ENCODE measurements at places on chromosomes 12 and 14.

GRCh38 chr14:63470962-63471793, 72.0 kb downstream of the PPP2R5E start:
- DNase-seq: no peak

GRCh38 chr12:5996459-5996858, 51.4 kb upstream of the ANO2 start:
- no peak for DNase-seq

DNA sequence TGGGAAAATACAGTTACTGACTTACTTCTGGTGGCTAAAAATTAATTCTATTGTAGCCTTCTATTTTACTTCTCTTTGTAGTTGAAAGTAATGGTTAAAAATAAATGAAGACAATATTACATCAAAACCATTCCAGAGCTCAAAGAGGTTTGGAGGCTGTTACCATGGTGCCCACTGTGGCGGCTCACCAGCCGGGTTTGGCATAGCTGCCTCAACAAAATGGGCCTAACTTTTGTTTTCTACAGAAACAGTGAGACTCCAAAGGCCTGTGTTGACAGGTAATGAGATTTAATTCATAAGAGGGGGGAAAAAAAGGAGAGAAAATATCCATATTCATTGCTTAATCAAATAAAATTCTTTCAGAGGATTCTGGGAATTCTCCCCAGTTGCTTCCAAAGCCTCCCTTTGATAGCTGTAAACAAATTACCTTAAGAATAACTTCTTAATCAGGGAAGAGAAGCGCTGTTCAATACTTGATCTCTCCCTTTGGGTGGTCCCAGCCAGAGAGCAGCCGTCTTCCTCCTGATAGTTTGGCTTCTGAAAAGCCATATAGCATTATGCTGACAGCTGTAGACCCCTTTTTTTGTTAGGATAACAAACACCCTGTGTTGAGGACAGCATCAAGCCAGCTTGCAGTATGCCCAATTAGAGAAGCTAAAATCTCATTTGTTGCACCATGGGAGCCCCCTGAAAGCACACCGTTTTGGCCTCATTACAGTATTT, 266.8 kb downstream of the NEDD1 start:
- no peak for DNase-seq

DNA sequence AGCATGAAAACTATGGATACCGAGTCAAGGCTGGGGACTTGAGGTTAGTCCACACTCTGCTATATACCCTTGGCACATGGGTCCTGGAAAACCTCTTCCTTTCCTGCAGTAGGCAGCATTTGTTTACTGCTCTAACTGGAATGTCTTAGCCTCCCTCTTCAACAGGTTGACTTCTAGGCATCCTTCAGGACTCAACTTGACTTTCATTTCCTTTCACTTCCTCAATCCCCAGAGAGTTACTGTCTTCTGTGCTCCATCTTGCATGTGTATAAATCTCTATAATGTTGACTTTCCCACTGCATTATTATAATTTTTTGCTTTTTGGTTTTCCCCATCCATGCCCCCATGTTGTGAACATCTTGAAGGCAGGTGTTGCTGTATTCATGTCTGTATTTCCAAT, 107.9 kb downstream of the VRK1 start:
- no peak for DNase-seq

- peak; percentile 51 for DNase-seq
Measured at GRCh38 chr12:48996794-48997718, 2.1 kb downstream of the DDN start.

GRCh38 chr14:34776611-34777010, 62.2 kb upstream of the CFL2 start:
- no peak for DNase-seq

GRCh38 chr12:66662729-66663128, 16.1 kb downstream of the GRIP1 start:
- no peak for DNase-seq

DNA sequence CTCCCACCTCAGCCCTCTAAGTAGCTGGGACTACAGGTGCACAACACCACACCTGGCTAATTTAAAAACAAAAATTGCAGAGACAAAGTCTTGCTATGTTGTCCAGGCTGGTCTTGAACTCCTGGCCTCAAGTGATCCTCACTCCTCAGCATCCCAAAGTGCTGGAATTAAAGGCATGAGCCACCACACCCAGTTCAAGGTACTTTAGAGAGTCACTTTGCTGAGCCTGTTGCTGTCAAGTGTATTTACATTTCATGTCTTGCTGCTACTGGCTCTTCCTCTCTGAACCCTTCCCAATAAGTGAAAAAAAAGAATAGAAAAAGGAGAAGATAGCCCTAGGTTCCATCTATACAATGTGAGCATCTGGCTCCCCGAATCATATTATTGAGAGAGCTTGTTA, 38.4 kb downstream of the SLCO1A2 start:
- no peak for DNase-seq

DNA sequence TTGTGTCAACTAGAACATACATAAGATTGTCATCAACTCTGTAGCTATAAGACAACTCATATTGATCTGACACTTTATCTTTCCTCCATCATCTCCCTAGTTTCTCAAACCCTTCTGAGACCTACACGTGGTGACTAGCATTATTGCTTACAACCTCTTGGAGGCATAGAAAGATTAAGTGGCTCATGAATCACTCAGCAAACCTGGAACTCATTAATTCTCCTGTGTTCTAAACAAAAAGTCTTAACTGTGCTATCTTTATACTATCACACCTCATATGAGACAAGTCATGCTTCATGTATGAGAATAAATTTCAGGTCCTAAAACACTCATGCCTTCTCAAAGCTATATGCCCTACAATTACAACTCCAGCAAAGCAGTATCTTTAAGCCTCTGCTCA, 408.6 kb upstream of the SYT1 start:
- no peak for DNase-seq

DNA sequence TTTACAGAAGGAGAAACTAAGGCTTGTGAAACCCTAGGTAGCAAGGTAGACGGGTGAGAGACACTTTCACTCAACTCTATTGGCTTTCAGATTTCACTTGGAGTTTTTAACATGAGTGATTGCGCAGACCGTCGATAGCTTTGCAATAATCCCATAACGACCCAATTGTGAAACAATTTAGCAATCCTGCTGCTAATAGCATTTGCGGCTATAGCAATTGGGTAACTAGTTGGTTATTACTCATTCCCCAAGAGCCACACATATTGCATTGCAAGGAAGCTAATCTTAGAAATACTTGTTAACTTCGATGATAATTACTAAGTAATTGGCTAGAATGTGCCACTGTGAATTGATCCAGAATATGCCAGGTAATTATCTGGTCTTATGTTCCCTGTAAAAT, 159.9 kb upstream of the NOS1 start:
- no peak for DNase-seq

GRCh38 chr12:87687362-87687761, 341.8 kb downstream of the C12orf50 start:
- DNase-seq: no peak

DNA sequence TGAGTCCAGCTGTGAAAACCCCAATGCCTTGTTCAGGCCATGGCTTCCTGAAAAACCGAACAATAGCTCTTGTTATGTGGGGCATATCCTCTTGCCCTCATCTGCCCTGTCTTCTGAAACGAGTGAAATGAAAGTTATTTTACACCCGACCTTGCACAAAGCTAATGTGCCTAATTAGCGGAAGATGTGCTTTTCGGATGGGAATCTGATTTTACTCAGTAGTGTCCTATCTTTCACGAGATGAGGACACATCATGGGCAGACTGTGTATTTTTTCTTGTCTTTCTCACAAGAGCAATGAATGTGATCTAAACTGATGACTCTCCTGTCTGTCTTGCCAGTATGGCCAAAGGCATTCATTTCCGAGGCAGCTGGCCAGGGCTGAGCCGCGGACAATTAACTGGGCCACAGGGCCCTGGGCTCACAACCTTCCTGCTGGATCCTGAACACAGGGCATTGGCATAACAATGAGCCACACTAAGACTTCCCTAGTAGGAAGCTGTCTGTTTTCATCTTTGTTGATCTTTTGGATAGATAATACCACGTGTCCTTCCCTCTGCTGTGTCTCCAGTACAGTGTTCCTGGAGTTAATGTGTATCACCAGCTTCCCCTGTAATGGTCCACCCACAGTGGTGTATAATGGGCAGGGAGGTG, 86.0 kb upstream of the HIF1A start:
- DNase-seq: no peak

DNA sequence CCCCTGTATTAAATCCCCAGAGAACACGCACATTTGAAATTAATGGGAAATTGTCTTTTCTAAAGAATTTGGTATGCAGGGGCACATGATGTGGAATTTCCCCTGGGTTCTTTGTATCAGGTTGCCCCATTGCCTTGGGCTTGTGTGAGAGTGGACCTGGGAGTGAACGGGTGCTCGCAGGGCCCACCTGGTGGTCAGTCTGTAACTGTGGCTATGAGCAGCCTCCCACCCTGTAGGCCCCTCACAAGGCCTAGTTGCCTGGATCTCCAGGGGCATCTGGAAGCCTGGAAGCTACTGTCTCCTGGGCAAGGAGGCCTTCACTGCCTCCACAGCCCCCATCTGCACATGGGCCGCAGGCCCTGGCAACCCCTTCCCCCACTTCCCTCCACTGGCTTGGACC, 96.7 kb downstream of the SLC25A47 start:
- no peak for DNase-seq

- no peak for DNase-seq
Measured at GRCh38 chr14:59363531-59364226, 101.5 kb downstream of the GPR135 start.

GRCh38 chr12:66217342-66217917, 28.4 kb downstream of the IRAK3 start:
- no peak for DNase-seq

GRCh38 chr12:104964167-104964855, 6.2 kb upstream of the SLC41A2 start:
- DNase-seq: no peak

DNA sequence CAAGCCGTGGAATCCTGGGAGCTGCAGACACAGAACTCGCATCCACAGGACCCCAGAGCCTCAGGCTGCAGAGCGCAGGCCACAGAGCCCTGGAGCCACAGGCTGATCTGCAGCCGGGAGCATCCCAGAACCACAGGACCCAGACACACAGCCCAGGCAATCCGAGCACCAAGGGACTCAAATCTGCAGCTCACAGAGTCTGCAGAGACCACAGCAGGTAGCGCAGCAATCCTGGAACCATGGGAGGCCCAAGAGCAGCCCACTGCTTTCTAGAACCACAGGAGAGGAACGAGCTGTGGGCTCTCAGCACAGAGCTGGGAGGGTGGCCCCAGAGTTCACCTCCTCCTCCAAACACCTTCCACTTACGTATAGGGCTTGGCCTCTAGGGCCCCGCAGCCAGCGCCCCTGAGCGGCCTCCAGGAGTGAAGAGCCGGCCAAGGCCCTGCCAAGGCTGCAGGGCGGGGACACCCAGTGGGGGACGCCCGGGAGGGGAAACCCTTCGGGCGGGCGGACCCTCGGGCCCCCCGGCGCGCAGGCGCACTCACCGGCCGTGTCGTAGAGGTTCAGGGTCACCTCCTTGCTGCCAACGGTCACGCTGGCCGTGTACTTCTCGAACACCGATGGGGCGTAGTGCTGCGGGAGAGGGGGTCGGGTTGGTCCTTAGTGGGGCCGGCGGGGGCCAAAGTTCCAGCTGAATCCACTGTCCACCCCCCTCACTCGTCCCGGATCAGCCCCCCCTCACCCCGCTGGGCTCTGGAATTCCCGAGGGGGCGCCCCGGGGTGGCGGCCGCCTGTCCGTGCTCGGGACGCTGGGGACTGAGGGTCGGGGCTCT, 665 bp downstream of the RHOF start:
- DNase-seq: no peak

- peak; percentile 27 for DNase-seq
Measured at GRCh38 chr12:63844391-63845341, at the start of gene SRGAP1. Gene SRGAP1, plus strand, starts transcription at chr12:63844700. Its CDS starts 117 bp downstream, at chr12:63844817.

DNA sequence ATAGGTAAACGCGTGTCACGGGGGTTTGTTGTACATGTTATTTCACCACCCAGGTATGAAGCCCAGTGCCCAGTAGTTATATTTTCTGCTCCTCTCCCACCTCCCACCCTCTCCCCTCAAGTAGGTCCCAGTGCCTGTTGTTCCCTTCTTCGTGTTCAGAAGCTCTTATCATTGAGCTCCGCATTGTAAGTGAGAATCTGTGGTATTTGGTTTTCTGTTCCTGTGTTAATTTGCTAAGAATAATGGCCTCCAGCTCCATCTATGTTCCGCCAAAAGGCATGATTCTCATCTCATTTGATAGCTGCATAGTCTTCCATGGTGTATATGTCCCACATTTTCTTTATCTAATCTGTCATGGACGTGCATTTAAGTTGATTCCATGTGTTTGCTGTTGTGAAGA, 6.9 kb upstream of the GPRC5D start:
- no peak for DNase-seq

- no peak for DNase-seq
Measured at GRCh38 chr14:102248121-102248520, 56.8 kb downstream of the MOK start.

GRCh38 chr12:66206141-66206540, 17.1 kb downstream of the IRAK3 start:
- no peak for DNase-seq

- no peak for DNase-seq
Measured at GRCh38 chr12:11446372-11446771, 51.0 kb upstream of the PRB2 start.
